Esophagus squamous epithelium (tissue), 5 donors: ENCODE measurements at places on chromosomes 4 and X. TPM values are rescaled to one million over a fixed set of nuclear protein-coding genes. Genes with fewer than 3 reads are reported as not detected.

The UBA6 gene
- total RNA-seq, result 96.8 TPM

DNA sequence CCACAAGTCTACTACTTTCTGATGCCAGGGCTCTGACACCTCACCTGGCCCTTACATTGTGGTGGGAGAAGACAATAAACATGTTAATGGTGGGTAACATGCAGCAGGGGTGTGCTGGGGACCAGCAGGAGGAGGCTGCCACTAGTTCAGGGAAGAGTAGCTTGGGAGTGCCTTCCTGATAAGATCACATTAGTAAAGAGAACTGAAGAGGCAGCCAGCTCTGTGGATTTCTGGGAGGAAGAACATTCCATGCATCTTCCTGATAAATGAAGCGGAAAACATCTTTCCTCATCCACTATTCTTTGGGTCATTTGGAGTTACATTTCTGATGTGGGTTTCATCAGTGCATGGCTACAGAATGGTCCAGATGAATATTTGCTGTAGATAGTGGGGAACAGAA lies 9.0 kb downstream of the RNF150 start:
- DNase-seq, result no peak

GRCh38 chr4:99510721-99511120 lies at the start of gene C4orf17:
Gene C4orf17 (plus strand): TSS chr4:99511021. CDS start chr4:99513082, 2,061 bp downstream.
- DNase-seq, result no peak

DNA sequence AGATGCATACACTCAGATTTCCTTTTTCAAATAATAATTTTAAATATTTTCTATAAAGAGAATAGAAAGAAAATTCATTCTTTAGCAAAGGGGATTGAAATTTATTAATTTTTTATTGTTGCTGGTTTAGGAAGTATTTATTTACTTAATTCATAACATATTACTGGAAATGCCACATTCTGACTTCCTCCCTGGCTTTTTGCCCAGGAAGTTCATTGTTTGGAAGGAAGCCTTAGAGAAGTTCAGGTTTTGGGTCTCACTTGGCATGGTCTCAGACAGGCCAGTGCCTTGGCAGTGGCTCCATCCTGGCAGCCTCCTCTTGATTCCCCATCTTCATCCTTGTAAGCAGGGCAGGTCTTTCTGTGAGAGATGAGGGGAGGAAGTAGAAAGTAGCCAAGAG lies 50.5 kb downstream of the IL15 start:
- DNase-seq, result no peak

GRCh38 chr4:15479089-15479912 lies 9.6 kb downstream of the CC2D2A start:
- DNase-seq, result no peak

DNA sequence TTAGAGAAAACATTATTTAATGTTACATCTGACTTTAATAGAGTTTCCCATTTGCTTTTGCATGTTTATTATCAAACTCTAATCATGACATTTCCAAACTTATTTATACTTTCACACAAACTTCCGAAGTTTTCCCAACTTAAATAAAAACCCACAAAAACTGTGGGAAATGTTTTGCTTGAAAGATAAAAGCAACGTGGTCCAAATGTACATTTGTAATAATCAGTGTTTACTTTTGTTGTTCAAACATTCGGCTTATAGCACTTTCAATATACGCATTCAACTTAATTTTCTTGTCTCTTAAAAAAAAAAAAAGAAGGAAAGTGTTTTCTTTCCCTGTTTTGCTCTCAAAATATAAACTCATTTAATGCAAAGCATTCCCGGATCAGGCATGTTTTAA lies 51.0 kb downstream of the STX18 start:
- no peak for DNase-seq

- no peak for DNase-seq
Observed at GRCh38 chr4:132132433-132132832, 1016.7 kb upstream of the PCDH10 start.

DNA sequence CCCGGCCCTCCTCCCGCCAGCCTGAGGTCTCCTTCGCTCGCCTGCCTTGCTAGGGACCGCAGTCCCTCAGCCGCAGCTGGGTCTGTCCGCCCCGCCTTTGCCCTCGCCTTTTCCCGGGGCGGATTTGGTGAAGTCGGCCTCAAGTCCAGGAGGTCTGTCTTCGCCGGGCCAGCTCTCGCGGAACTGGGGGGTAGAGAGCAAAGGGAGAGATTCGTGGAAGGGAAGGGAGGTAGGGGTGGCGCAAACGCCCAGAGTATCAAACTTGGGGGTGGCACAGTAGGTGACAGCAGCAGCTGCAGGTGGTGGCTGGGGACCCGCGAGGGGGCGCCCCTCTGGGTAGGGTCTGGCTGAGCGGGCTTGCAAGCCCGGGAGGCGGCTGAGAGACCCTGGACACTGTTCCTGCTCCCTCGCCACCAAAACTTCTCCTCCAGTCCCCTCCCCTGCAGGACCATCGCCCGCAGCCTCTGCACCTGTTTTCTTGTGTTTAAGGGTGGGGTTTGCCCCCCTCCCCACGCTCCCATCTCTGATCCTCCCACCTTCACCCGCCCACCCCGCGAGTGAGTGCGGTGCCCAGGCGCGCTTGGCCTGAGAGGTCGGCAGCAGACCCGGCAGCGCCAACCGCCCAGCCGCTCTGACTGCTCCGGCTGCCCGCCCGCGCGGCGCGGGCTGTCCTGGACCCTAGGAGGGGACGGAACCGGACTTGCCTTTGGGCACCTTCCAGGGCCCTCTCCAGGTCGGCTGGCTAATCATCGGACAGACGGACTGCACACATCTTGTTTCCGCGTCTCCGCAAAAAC lies at the start of gene NPY2R:
Gene NPY2R, plus strand, starts transcription at position 379 of the 797 bp plus-strand sequence. CDS start 5,304 bp downstream, outside the sequence.
- no peak for DNase-seq

- DNase-seq, result no peak
Observed at GRCh38 chr4:15005474-15006115, 3.3 kb downstream of the CPEB2 start.

The NUDT11 gene
- total RNA-seq, result 1.4 TPM

DNA sequence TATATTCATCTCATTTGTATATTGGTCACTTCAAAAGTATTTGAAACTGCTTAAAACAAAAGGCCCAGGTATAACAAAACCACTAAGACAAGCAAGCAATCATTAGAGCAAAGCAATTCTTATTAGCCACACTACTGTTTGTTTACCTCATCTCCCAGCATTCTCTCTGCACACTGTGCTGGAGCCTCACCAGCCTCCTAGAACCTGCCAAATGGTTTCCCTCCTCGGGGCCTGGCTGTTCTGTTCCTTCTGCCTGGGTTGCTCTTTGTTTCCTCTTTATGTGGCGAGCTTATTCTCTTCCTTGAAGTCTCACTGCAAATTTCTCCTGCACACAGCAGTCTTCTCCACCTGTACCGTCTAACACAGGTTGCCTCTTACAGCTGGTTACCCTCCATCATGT lies 67.5 kb upstream of the MND1 start:
- no peak for DNase-seq

The TXLNG gene
- total RNA-seq, result 11.9 TPM

DNA sequence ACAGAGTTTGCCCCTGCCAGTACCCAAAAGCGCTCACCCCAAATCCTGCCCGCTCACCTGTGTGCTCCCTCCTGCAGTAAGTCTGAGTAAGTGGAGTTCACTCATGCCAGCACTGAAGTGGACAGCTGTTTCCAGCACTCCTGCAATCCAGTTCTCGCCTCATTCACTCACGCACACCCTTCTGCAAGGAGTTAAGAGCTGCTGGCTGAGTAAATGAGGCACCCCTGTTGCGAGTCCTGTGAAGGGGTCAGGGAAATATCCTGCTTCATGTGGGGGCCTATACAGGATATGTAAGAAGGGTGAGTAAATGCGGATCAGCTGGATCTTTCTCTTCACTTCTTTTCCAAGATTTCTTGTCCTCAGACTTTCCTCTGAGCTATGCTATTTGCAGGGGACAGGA lies 23.5 kb downstream of the CXCL8 start:
- no peak for DNase-seq

DNA sequence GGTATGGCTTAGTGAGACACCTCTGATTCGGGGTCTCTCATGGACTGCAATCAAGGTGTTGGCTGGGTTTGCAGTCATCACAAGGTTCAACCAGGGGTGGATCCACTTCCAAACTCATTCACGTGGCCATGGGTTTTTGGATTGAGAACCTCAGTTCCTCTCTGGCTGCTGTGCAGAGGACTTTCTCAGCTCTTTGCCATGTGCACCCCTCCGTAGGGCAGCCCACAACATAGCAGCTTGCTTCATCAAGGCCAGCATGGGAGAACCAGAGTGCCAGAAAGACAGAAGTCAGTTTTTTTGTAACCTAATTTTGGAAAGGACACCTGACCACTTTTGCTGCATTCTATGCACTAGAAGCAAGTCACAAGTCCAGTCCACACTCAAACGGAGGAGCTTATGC lies 154.9 kb downstream of the PJA1 start:
- DNase-seq, result no peak

The RAB33A gene
- not detected for total RNA-seq

DNA sequence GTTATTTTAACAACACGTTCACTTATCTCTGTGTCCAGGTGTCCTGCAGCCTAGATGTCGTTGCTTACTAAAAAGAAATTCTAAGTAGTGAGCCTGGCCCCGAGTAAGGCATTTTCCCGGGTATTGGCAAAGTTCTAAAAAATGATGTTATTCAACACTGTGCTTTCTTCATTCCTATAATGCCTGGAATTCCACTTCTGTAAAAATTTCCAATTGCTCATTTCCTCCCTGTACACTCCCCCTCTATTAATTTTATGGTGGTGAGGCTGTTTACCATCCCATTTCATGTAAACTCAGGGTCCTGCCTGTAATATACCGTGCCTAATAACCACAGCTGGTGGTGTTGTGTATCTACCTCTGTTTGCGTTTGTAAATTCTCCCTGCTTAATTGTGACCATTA lies 14.2 kb downstream of the BST1 start:
- DNase-seq, result no peak

- DNase-seq, result no peak
Observed at GRCh38 chr4:86870442-86871069, 21.4 kb upstream of the SLC10A6 start.

DNA sequence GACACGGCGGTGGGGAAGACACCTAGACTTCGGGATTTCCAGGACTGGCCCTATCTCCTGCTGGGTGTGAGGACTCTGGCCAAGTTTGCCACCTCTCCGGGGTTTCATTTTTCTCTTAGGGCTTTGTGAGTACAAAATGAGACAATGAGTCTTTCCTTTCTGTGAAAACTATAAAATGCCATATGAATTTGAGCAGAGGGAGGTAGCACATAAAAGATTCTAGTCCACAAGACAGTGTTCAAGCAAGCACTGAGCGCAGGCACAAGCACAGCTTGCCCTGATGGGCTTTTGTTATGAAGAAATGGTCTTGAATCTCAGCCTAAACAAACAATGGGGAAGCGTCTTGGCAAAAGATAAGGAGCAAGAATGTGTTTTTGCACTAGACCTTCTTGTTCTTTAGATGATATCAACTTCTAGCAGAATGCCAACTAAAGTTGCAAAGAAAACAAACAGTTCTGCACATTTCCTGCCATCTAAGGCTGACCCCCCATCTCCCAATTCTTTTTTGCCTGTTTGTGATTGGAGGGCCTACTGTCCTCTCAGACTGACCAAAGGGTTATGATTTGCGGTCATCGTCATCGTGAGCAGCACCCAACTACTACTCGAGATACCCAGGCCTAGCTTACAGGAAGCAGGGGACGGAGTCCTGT lies 73.0 kb upstream of the ZNF518B start:
- no peak for DNase-seq

The ABCG2 gene
- total RNA-seq, result 7.1 TPM

The GYG2 gene
- 1.7 TPM for total RNA-seq

The NXF2B gene
- total RNA-seq, result not detected

- DNase-seq, result no peak
Observed at GRCh38 chr4:9987749-9988362, 33.4 kb downstream of the SLC2A9 start.

The RRH gene
- total RNA-seq, result 0.19 TPM

- DNase-seq, result no peak
Observed at GRCh38 chr4:10437735-10438134, 19.5 kb downstream of the ZNF518B start.

The HEPH gene
- total RNA-seq, result 0.76 TPM

The CTAG1A gene
- not detected for total RNA-seq

GRCh38 chr4:156390599-156391324 lies 437.1 kb upstream of the CTSO start:
- no peak for DNase-seq

DNA sequence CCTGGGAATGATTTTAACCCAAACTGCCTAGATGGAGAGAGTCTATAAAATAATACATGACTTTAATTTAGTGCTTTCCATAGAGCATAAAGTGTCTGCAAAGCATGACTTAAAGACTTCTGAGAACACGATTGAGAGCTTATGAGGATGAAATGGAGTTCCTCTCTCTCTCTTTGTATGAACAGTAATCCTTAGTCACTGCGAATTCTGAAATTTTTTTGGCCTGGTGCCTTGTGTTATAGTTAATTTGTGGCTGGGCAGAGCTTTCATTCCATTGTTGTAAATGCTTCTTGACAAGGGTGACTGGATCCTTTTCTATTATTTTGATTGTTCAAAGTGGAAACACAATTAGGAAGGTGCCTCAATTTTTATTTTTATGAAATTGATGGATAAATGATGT lies 179.5 kb downstream of the CEP135 start:
- no peak for DNase-seq

The TAF7L gene
- total RNA-seq, result not detected

- no peak for DNase-seq
Observed at GRCh38 chr4:47493238-47494123, 8.4 kb downstream of the ATP10D start.

DNA sequence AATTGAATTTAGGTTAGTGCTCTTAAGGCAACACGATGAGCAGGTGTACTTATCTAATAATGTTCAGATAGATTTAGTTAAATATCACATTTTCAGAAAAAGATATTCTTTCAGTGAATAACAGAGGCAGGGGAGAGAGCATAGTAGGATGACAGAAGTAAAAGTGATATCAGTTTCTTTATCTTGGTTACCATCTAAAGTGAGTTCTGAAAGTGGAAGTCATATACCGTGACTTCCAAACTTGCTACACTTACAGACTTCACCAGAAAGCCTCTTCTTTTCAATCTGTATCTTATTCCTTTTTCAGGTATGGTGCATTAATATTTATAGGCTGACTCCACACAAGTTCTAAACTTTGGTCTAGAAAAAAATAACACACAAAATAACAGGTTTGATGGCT lies 124.9 kb downstream of the POU4F2 start:
- no peak for DNase-seq

The MAP9 gene
- total RNA-seq, result 1.9 TPM

DNA sequence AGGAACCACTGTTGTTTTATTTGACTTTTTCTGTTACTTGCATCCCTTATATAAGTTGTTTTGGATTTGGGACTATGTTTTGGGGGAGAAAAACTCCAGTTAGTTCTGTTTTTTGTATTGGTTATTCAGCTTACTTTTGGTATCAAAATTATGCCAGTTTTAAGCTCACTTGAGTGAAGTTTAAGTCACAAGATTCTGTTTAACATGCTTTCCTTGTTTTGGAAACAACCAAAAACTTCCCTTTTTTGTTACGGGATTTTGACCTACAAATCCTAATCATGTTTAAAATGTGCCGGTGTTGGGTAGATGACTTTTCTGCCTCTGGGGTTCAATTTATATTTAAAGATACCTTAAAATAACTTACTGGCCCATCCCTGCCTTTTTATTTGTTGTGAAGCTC lies 36.0 kb downstream of the CCNI start:
- no peak for DNase-seq

The PORCN gene
- 13.0 TPM for total RNA-seq
